ENCODE measurements at places on chromosomes 13 and 19. TPM values are rescaled to one million over a fixed set of nuclear protein-coding genes. Genes with fewer than 3 reads are reported as not detected.

- DNase-seq = no peak
These were observed 144.5 kb upstream of the FNDC3A start for GRCh38 chr13:48831248-48831647.

DNA sequence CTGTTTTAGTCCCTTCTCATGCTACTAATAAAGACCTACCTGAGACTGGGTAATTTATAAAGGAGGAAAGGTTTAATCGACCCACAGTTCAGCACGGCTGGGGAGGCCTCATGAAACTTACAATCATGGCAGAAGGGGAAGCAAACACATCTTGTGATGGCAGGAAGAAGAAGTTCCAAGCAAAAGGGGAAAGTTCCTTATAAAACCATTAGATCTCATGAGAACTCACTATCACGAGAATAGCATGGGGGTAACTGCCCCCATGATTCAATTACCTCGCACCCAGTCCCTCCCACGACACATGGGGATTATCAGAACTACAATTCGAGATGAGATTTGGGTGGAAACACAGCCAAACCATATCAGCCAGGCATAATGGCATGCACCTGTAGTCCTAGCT, 13.0 kb upstream of the STRN4 start:
- no peak for DNase-seq

DNA sequence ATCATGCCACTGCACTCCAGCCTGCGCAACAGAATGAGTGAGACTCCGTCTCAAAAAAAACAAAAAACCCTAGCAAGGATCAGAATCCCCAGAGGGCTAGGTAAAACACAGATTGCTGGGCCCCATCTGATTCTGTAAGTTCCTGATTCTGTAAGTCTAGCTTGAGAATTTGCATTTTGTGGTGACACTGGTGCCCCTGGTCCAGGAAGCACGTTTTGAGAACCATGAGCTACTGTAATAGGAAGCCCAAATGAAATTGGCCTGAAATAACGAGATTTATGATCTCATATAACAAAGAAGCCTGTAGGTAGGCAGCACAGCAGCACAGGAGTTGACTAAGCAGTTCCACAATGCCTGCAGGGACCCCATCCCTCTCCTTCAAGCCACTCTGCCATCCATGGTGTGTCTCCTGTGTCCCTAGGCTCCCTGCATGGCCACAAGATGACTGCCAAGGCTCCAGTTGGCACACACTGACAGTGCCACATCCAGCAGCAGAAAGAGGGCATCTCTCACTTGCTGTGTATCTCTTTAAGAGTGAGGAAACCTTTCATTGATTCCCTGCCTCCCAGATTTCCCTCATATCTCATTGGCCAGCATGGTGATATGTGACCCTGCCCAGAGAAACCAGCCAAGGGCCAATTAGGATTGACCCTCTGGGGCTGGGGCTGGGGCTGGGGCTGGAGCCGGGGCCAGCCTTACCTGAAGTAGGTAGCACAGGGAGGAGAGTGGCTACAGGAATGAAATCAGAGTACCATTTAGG, 21.7 kb downstream of the SIPA1L3 start:
- DNase-seq = peak; percentile 72

DNA sequence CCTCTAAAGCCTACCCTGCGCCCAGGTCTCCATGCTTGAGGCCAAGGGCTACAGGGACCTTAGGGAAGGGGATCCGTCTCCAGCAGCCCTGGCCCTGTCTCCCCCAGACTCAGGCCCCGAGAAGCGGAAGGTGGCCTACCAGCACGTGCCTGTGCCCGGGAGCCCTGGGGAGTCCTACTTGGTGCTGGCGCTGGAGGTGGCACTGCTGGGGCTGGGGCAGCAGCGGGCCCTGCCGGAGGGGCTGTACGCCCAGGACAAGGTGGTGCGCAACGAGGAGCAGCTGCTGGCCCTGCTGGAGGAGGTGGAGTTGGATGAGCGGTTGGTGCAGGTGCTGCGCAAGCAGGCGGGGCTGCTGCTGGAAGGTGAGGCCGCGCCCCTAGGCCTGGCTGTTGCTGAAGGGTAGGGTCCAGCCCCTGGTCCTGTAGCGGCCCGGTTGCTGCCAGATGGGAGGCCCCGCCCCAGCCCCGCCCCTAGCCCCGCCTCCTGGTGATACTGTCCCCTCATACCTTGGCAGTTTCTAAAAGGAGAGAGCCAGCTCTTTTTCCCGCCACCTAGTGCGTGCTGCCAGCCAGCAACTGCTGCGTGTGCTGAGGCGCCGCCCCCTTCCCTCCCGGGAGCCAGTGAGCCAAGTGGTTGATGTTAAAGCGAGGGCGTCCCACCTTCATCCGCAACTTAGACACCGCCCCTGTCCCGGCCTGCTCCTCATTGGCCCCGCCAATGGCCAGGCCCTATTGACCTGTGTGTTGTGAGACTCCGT, 22.6 kb downstream of the ZSWIM4 start:
- DNase-seq = peak; percentile 98

DNA sequence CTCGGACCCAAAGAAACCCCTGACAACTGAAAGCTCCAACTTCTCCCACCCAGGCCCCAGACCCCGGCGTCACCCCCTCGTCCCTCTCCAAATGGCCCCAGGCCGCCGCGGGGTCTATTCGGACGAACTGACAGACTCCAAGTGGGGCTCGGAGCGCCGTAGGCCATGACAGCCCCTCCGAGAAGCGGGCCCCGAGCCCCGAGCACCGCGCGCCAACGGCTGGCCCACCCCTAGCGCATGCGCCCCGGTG, 360 bp downstream of the DDX39A start:
- DNase-seq = peak; percentile 92

TIMM44 gene
- total RNA-seq = 78.6 TPM

DNA sequence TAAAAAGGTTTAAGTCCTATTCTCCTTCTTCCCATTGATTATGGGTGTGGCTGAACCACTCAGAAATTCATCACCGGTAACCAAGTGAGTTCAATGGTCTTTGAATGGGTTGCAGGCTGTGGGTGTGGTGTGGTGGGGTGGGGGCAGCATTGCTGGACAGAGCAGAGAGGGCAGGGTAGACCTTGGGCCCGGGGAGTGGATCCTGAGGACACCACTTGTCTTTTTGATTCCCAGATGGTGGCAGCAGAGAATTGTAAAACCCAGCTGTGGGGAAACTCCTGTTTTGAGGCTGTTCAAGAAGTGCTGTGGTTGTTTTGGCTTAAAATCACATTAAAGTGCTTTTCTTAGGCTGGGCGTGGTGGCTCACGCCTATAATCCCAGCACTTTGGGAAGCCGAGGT, 45.8 kb upstream of the RGCC start:
- DNase-seq = peak; percentile 73

- DNase-seq = peak; percentile 95
These were observed at the start of gene ZIC5 for GRCh38 chr13:99971576-99972189. TSS of gene ZIC5 (minus strand) at chr13:99971767. CDS start at chr13:99971603, 164 bp downstream.

GRCh38 chr19:16198370-16198651, 600 bp downstream of the AP1M1 start:
- no peak for DNase-seq

DNA sequence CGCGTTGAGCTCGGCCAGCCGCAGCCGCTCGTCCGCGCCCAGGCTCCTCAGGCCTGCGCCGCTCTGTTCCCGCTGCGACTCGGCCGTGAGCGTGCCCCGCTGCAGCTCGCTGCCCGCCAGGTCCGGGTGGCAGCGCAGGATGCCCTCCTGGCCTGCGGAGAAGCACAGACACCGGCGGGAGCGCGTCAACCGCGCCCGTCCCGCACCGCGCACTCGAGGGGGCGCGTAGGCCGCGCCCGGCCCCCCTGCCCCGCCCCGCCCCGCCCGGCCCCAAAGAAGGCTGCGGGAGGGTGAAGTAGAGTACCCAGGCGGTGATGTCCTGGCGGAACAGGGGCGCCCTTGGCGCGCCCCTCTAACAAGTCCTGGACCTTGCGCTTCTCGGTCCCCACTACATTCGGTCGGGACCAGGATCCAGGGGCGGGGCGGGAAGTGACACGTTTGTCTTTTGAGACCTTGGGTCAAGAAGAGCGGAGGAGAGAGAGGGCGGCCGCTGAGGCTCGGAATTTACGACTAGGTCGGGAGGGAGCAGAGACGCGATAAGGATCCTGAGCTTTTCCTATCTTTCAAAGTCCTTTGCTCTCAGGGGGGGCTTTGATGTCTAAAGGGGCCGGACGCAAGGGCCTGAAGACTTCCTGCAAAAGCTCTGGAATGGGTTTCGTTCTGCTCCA, 9.3 kb upstream of the CDX2 start:
- DNase-seq = peak; percentile 83

RNF17 gene
- total RNA-seq = not detected

GRCh38 chr13:111541345-111541744, 220.9 kb downstream of the TEX29 start:
- no peak for DNase-seq

DNA sequence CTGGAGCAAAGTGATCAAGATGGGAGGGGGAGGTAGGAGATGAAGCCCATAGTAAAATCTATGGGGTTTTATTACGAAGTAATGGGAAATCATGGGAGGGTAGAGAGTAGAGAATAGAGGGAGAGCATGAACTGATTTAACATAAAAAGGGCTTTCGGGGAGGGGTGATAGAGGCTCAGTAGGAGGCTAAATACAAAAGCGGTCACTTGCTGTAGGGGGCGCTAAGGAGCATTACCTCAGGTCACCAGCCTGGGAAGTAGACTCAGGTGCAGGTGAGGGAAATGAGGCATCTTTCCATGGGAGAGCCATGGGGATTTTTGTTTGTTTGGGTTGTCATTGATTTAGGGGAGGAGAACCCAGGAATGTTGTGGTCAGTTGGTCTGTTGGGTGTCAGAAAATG, 14.1 kb downstream of the KRTDAP start:
- peak; percentile 83 for DNase-seq

DNA sequence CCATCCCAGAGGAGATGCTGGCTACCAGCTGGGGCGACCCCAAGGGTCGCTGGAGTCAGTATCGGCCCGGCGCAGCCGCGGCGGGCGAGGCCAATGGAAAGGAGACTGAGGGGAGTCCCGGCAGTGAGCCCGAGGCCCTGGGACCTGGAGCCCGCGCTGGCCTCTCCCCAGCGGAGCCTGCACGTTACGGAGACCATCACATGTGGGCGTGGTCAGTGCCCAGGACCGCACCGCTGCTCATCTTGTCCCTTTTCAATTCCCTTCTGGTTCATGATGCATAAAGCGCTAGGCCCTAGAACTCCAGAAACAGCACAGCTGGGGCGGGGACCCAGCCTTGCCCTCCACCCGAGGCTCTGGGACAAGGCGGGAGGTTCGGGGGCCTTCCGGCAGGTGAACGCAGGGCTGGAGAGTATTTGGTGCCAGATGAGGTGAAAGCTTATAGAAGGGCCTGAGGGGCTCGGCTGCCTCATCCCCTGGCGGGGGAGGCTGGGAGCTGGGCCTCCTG, 8.0 kb downstream of the C19orf25 start:
- peak; percentile 90 for DNase-seq

DNA sequence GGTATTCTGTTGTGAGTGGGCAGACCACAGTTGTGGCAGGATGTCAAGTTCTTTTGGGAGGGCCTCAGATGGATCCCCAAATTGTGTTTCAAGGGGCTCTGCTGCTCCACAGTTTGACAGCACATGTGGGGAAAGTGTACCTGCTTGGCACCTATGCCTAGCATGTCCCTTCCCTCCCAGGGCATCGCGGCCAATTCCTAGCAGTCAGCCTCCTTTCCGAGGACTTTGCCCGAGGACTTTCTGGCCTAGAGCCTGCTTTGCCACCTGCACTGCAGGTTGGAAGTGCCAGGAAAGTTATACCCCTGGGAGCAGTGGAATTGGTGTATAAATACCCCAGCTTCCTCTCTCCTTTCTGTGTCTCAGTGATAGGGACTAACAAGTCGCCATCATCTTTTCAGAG, 11.9 kb upstream of the GPR12 start:
- DNase-seq = no peak

ACER1 gene
- not detected for total RNA-seq

- DNase-seq = peak; percentile 82
These were observed 849 bp downstream of the GAS6 start for GRCh38 chr13:113862931-113863523.

DNA sequence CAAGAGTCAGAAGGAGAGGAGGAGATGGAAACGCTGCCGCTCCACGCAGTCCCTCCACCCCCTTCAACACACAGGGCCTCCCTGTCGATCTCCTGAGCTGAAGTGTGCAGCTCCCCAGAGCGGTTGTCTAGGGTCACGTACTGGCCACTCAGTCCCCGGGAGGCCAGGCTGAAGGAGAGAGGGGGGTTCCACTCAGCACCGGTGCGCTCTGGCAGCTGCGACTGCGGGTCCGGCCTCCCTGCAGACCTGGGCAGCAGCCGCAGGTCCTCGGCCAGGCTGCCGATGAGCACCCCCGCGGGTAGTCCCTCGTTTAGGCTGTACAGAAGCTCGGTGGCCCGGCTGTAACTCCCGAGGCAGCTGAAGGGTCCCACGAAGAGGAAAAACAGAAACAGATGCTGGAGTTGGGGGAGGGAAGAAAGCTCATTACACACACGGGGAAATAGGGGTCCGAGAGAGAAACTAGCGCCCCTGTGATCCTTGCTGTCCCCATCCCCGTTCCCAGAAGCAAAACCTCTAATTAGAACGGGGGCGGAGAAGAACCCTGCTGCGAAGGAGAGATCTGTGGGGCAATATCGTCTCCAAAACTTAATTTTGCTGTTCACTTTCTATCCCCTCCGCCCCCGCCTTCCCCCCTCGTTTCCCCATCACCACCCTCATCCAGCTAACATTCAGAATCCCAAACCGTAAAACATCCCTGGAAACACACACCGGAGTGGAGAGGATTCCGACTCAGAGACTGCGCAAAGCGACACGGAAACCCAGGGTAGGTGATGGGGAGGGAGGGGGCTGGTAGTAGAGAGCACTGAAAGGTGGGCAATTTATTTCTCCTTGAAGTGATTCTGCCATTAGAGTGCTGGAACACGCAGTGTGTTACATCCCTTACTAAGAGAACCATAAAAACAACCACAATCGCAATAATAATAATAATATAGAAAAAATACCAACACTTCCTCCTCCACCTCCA, 1.8 kb downstream of the PCDH20 start:
- peak; percentile 65 for DNase-seq

KANK2 gene
- total RNA-seq = 24.2 TPM

DNA sequence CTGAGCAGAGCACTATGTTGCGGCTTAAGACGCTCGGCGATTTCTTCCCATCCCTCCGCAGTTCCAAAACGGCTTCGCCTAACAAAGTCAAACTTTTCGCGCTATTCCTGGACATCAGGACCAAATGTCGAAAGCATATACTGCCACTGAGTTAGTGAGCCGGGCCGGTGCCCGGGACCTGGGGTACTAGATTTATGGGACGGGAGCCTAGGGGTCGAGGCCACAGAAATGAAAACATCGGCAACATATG, 699 bp downstream of the RCBTB2 start:
- DNase-seq = no peak

SULT2B1 gene
- total RNA-seq = 0.35 TPM

GRCh38 chr13:114115191-114115671, 17.2 kb downstream of the RASA3 start:
- peak; percentile 51 for DNase-seq

DNA sequence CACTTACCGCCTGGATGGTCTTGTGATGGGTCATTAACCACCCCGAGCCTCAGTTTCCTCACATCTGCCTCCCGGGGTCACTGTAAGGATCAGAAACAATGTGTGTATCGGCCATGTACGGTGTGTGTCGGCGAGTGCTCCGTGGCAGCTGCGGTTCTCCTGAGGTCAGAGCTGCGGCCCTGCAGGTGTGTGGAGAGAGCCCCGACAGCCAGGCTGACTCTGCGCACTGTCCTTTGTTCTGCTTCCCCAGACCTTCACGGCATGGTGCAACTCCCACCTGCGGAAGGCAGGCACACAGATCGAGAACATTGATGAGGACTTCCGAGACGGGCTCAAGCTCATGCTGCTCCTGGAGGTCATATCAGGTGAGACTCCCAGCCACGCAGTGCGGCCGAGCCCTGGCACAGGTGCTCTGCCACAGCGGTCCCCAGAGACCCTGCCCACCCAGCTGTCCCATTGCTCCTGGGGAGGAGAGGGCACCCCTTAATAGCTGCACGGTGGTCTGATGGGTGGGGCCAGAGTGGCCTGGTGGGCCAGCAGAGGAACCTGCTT, 43.8 kb downstream of the CAPN12 start:
- no peak for DNase-seq

Measured in endodermal cell (in vitro differentiated cells).